ENCODE measurements at places on chromosomes 5 and 9.

GRCh38 chr9:133679466-133680061 is 43.4 kb downstream of the DBH start:
- no peak for DNase-seq

DNA sequence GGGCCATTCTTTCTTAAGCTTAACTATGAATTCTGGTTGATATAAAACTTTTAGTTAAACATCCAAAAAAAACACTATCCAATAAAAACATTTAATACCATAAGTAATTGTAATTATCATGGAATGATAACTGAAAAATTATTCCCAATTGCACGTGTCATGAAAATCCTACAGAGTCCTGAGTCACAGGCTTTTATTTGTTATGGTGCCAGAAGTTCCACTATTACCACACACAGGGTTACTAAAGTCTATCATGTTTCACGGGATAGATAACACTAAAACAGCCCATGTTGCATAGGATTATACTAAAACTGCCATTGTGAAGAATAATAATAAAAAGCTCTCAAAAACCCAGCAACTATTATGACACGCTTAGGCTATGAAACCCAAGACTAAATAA is 1381.8 kb downstream of the EFNA5 start:
- DNase-seq = no peak

- DNase-seq = no peak
Measured at GRCh38 chr5:142929587-142929986, 159.4 kb downstream of the ARHGAP26 start.

- DNase-seq = no peak
Measured at GRCh38 chr9:137224830-137225694, at the start of gene CYSRT1. TSS of gene CYSRT1 (plus strand) at chr9:137225174. CDS start at chr9:137225622, 448 bp downstream.

- DNase-seq = no peak
Measured at GRCh38 chr5:38923661-38924451, 78.0 kb downstream of the OSMR start.

GRCh38 chr5:71949772-71950171 is 157.5 kb upstream of the MAP1B start:
- DNase-seq = no peak

DNA sequence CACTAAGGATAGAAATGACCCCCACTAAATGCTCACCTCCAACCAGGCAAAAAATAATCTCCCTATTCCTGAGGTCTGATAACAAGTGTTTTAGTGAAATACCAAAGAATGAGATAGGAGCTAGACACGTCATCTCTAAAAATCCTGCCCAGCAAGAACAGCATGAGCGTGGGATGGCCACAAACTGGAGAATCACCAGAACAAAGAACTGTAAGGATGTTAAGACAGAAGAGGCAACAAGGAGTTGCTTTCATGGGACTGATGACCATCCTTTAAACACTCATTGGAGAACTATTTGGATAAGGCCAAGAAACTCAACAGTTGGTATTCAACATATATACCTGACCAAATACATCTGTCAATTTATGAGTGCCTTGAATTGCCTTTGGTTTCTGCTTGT is 113.7 kb downstream of the RASEF start:
- no peak for DNase-seq

DNA sequence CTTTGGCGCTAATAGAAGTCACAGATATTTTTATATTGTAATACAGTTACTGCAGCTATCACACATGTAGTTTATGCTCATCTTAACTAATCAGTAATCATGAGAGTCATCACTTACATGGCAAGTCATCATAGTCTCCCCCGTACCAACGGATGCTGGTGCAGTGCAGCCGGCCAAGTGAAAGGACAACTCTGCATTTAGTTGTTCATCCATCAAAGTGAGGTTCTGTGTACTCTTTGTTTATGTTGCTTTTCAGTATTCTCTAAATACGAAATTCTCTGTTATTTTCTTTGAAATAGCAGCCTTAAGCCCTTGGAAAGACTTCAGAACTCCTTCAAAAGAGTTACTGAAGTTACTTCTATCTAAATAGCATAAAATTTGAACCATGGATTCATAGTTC is 216.7 kb downstream of the CCDC171 start:
- no peak for DNase-seq

GRCh38 chr5:78411586-78411985 is 51.2 kb downstream of the SCAMP1 start:
- no peak for DNase-seq

DNA sequence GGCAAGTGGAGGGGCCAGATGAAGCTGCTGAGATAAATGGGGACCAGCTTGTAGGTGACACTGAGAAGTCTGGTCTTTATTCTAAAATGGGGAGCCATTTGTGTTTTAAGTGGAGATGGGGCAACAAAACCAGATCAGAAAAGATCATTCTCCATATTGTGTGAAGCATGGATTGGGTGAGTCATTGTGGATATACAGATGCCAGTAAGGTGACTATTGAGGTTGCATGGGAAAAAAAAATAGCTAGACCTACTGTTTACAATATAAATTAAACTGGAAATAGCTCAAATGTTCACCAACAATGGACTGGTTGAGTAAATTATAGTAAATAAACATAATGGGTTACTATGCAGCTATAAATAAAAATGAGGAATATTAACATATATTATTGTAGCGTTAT is 5.4 kb upstream of the MAP1B start:
- no peak for DNase-seq

GRCh38 chr5:154756009-154756867 is 1.1 kb downstream of the LARP1 start:
- no peak for DNase-seq

- DNase-seq = no peak
Measured at GRCh38 chr5:32769711-32770110, 58.6 kb downstream of the NPR3 start.

GRCh38 chr9:98971168-98971914 is 27.6 kb downstream of the COL15A1 start:
- DNase-seq = no peak

DNA sequence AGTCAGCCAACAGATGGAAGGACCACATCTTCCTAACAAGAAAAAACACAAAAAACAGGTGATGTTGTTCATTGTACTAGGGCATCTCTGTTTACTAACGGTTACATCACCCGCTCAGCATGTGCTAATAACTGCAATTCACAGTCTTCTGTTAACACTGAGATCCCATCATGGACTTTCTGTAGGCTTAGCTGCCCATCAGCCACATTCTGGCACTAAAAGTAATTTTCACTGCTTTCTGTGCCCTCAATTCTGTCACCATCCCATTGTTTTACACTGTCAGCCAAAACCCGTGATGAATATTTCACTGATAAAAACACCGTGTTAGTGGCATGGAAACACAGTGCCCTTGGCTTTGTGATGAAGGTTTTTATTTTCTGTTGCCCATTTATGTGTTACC is 64.6 kb downstream of the CAST start:
- no peak for DNase-seq

DNA sequence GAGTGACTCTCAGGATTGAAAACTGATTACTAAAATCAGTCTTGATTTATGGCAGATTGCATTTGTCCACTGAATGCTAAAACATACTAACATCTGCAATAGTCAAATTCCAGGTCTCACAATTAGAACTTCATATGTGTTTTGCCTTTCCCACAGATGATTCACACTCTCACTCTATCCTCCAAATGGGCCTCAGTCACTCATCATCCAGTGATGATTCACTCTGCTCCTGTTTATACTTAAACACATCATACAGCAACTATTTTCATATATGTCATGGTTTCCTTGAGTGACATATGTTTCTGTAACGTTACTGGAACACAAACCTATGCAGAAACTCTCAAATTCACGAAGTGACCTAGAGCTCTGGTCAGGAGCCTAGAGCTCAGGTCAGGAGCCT is 512.9 kb downstream of the HINT1 start:
- DNase-seq = peak; percentile 48

DNA sequence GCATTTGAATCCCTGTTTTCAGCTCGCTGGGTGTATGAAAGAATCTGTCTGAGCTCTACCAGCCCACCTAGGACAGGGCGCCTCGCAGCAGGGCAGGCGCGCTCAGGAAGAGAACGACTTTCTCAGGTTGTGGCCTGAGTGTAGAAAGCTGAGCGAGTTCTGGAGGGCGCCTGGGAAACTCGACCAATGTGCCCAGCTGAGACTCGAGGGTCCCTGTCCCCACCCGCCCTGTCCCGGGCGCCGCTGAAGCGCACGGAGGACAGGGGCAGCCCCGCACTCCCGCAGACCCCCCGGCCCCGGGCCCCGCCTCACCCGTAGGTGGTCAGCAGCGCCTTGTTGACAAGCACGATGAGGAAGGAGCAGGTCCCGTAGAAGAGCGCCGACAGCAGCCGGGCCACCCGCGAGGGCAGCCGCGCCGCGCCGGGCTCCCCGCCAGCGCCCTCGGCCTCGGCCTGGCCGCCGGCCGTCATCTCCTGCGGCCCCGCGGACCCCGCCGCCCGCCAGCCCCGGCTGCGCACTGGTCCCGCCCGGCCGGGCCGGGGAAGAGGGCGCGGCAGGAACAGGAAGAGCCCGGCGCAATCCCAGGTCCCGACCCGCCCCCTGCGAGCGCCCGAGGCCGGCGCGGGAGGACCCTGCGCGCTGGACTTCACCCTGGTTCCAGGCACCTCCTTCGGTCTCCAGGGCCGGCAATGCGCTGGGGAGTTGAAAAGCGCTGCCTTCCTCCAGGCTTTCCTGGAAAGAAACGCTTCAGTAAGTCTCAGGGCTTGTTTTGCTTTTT is at the start of gene SLC35D2:
Gene SLC35D2, minus strand, starts transcription at position 547 of the 778 bp plus-strand sequence. Its CDS starts 77 bp downstream, at position 470.
- no peak for DNase-seq

GRCh38 chr5:1178529-1179382 is 22.6 kb upstream of the SLC6A19 start:
- DNase-seq = no peak

DNA sequence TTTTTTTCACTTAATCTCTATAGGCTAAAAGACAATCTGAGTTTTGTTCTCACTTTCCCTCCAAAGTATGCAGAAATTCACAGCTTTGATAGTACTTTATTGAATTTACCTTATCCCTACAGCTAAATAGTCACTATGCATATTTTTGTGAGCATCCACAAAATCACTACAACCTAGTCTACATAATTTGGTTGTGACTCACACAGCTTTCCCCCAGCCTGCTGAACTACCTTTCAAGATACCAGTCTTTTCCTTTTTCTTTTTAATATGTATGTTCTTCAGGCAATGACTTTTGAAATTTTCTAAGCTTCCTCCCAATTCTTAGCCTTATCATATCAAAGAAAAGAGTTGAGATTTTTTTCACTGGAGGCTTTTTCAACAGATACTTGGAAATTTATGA is 347.3 kb upstream of the CDH6 start:
- DNase-seq = peak; percentile 9

DNA sequence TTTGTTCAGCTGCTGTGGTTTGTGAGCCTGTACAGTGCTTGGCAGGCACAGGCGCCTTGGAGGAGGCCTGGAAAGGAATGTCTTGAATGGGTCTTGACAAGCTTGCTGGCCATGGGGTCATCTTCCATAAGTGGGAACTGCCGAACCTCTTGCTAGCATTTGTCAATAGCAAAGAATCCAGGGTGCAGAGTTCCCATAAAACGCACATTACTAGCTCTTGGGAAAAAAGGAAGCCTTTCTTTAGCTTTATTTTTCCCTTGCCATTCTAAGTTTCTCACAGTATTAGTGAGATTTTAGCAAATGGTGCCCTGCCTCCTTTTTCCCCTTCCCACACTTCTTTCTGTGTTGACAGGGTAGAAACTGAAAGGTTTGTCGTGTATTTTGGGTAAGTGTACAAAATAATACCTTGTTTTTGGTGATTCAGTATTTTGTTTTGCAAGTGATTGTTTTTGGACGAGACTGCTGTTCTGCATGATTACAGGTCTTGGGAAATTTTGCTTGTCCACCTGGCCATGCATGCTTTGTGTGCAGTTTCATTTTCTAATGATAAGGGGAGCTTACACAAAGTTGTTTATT is 82.0 kb downstream of the ADGRV1 start:
- DNase-seq = no peak

- no peak for DNase-seq
Measured at GRCh38 chr5:16855485-16855884, 80.6 kb downstream of the MYO10 start.

- DNase-seq = no peak
Measured at GRCh38 chr5:138793575-138793974, 40.4 kb downstream of the CTNNA1 start.

DNA sequence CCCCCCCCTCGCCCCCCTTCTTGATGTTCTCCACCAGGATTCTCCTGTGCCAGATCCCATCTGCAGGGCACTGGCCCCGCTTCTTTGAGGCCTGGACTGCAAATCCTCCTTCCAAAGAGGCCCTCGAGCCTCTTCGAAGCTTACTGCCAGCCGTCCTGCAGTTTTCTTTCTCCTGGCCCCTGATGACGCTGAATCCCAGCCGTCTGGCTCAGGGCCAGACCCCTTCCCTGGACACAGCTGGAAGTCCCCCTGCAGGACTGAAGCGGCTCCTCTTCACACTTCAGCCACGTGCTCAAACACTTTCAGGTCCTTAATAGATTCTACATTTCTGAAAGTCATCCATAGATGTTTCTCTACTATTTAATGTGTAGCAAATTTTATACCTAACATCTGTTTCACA is 121.5 kb downstream of the EHMT1 start:
- no peak for DNase-seq

- DNase-seq = no peak
Measured at GRCh38 chr9:38315085-38315595, 77.4 kb upstream of the ALDH1B1 start.

DNA sequence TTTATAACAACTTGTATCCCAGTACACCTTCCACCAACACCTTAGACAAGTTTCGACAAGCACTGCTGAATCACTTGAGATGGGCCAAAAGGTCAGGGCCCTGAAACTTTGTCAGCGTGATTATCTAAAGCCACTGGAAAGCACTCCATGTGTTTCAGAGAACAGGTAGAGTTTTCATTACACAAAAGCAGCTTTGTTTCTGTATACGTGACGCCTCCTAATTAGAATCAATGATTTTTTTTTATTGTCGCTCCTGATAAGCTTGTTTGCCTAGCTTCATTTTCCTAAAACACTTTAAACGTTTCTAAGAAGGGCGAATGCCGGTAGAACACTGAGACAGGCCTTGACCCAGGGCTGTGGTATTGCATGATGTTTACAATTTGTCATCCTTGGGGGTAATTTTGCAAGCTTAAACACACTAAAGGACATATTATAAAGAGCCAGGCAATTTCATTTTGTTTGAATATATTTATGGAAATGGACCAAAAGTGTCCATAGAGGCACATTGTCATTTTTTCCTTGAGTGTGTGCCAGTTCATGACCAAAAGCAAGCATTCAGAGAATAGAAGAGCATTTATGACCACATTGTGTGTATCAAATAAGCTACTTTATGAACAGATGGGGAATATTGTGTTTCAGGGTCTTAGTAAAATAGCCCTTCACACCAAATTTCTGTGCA is 193.6 kb downstream of the GLIS3 start:
- DNase-seq = no peak
